ENCODE measurements at places on chromosomes 16 and 17.
A peak's percentile ranks its signal among the peaks of the same experiment; 100 is the strongest.

DNA sequence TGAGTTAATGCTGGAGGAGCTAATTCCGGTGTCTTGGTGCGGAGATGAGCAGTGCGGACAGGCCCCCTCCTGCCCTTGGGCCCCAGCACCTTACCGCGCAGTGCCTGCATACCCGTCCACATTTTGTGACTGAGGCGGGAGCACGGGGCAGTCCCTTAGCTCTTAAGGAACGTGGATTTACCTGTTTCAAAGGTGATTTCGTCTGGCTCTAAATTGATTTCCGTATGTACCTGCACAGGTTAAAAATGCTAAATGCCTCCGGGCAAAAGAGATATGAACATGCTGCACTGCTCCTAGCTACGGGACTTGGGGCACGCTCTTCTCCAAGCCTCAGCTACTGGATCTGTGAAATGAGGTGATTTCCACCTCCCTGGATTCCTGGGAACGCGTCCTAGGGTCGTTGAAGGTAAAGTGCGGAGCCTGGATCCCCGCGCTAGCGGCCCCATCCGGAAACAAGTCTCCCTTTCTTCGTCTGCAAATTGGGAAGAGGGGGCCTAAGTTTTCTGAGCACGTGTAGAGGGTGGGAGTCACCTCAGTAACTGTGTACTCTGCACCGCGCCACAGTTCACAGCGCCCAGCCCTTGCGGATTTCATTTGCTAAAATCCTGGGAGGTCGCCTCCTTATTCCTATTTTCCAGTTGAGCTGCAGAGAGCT lies 669 bp upstream of the CRISPLD2 start:
- no peak for DNase-seq

- DNase-seq, result no peak
Observed at GRCh38 chr17:9258115-9259015, 237.1 kb downstream of the NTN1 start.

GRCh38 chr17:44584443-44584842 lies 27.2 kb downstream of the FZD2 start:
- no peak for DNase-seq

GRCh38 chr16:54942353-54942943 lies 11.8 kb downstream of the IRX5 start:
- DNase-seq, result no peak

GRCh38 chr16:17970816-17971331 lies 365.7 kb downstream of the NPIPA8 start:
- DNase-seq, result no peak

- DNase-seq, result no peak
Observed at GRCh38 chr16:14280541-14280940, 209.4 kb downstream of the MRTFB start.

DNA sequence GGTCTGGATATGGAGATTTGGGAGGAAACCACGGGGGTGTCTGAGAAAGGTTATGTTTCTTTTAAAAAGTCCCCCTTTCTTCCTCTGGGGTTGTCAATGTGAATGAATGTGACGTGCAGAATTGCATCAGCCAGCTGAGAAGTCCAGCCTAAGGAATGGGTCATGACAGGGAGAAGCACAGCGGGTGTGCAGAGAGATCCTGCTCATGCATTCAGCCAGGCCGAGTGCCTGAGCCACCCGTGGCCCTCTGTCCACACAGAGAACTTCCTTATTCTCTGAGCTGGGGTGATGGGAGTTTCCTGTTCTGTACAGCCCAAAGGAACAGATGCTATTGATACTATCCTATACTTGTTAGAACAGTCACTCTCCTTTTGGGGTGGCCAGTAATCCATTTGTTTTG lies 117.9 kb downstream of the CPPED1 start:
- no peak for DNase-seq

DNA sequence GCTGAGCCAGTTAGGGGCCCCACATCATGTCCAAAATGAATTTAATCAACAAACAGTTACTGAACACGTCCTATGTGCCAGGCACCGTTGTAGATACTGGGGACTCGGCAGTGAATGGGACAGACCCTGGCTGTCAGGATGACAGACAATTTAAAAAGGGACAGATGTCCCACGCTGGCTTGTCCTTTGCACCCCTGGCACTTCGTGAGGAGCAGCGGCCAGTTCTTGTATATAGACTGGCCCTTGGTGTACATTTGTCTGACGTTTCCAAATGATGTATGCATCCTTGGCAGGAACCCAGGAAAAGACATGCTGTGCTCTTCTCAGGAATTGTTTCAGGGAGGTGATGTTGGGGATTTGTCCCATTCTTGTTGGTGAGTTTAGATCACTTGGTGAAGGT lies 21.1 kb downstream of the IL4R start:
- no peak for DNase-seq

DNA sequence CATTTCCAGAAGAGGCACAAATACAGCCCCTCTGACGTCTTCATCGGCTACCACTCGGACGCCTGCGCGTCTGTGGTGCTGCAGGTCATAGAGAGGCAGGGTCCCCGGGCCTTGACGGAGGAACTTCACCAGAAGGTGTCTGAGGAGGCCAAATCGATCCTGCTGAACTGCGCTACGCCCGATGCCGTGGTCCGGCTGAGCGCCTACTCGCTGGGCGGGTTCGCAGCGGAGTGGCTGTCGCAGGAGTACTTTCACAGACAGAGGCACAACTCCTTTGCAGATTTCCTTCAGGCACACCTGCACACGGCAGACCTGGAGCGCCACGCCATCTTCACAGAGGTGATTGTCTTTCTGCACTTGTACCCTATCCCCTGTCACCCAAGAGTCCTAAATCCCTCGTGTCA lies 67.0 kb upstream of the ENDOV start:
- no peak for DNase-seq

GRCh38 chr17:40553694-40554534 lies 11.4 kb downstream of the CCR7 start:
- no peak for DNase-seq

GRCh38 chr16:22300427-22301071 lies 3.3 kb downstream of the POLR3E start:
- peak; percentile 67 for DNase-seq

DNA sequence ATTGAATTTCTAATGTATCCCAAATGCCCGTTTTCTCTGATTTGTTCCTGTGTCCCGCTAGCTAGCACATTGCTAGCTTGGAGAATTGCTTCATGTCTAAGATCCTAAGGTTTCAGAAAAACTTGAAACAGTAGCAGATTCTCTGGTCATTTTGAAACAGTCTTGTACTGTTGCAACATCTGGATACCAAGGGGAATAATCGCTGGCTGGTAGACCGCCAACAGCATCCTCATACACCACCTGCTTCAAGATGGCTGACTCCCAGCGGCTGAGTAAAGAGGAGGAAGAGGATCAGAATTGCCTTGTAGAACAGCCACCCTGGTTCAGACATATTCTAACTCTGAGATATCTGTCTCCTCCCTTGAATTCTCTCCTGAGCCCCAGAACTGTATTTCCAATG lies 226.7 kb upstream of the ELAC2 start:
- no peak for DNase-seq

DNA sequence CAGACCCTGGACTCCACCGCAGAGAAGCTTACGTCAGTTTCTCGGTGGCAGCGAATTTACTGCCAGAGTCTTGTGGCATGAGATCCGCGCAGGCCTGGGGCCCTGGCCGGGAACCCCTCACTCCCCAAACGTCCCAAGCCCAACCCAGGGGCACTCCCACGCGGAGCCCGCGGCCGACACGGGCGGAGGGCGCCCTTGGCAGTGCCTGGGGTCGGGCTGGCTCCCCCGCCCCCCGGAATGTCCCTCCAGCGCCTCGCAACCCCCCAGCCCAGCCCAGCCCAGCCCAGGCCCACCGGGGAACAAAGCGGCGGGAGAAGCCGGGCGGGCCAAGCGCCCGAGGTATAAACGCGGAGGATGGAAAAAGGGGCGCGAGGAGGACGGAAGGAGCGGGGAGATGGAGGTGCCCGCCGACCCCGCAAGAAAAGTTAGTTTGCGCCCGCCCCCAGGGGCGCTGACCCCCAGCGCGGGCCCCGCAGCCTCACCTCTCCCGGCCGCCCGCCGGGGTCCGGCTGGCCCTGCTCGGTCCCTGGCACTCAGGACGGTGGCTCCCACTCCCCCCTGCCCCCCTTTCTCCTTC lies 330 bp downstream of the CASKIN2 start:
- DNase-seq, result peak; percentile 22
